Left lung (tissue), 14 donors: ENCODE measurements at places on chromosomes 1 and 21.

- no peak for DNase-seq
Measured at GRCh38 chr1:44609412-44609767, 64.9 kb downstream of the TMEM53 start.

GRCh38 chr1:21320410-21321108 is 30.3 kb upstream of the ECE1 start:
- DNase-seq = no peak

GRCh38 chr1:7068552-7068951 is 283.3 kb downstream of the CAMTA1 start:
- no peak for DNase-seq

- no peak for DNase-seq
Measured at GRCh38 chr1:85612704-85613361, 32.3 kb downstream of the CCN1 start.

DNA sequence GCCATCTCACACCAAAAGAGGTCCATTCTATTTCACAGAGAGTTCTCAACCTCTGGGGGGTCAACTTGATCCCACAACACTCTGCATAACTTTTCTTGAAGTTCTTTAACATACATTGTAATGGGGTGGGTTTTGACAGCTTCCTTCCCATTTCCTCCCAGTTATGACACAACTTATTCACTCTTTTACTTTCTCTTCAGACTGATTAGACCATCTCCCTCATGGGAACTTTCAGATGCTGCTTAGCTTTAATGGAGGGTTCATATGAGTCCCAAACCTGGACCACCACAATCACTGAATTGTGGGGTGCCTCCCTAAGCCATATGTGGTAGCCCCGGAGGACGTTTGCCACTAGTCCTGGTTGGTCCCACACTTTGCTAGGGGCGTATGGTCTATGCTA is 28.3 kb upstream of the KCNJ15 start:
- DNase-seq = no peak

DNA sequence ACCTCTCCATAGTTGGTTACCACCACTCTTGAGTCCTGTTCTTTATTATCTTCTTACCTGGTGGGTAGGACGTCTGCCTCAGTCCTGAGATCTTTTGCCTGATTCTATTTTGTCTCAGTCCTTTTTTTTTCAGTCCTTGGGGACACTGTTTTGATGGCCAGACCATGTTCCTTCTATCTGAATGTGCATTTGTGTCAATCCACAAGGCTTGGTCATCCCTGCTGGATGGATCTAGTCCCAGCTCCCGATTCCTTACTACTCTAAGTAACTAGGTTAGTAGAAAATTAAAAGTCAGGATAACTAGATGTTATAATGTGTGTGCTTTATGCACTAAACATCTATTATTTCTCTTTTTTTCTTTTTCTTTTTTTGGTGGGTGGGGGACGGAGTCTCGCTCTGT is 28.1 kb upstream of the AK4 start:
- no peak for DNase-seq

DNA sequence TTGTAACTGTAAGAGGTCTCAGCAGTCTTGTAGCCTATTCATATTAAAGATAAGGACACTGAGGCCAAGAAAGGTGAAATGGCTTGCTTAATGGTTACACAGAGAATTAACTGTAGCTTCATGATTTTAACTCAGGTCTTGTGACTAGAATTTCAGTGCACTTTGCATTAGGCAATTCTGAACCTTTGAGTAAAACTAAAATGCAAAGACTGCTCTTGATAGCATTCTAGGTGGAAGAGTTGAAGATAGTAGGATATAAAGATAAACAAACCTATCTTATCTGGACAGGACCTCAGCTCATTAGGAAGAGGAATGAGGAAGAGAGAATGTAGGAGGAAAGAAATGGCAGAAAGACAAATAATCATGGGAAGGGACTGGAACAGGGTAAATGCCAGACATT is 68.6 kb upstream of the RGL1 start:
- DNase-seq = no peak

DNA sequence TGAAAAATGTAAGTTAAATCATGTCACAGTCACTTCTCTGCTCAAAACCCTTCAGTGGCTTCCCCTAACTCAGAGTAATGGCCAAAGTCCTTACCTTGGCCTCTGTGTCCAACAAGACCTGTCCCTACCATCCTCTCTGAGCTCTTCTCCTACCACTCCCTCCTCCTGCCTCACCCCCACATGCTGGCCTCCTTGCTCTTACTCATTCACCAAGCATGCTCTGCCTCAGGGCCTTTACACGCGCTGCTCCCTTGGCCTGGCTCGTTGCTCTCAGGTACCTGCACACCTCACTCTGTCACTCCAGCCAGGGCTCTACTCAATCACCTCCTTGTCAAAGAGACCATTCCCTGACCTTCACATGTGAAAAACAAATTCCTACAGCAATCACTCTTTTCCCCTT is 54.2 kb downstream of the SEC16B start:
- DNase-seq = no peak

DNA sequence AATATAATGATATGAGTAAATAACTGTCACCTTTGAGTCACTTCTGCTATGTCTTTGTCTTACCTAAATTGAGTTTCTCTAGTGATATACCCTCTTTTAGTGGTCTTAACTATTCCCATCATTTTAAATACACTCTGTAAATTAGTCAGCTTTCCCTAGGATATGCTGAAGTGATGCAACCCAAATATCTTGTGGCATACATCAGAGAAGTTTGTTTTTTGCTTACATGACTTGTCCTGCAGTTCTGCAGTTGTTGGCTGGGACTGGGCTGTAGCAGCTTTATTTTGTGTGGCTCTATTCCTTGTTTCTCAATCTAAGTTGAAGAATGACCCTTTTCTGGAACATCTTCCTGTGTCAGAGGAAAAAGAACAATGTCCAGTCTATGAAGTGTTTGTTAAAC is 76.4 kb downstream of the TTC3 start:
- no peak for DNase-seq

- DNase-seq = no peak
Measured at GRCh38 chr1:59609245-59609644, 205.5 kb upstream of the HOOK1 start.

DNA sequence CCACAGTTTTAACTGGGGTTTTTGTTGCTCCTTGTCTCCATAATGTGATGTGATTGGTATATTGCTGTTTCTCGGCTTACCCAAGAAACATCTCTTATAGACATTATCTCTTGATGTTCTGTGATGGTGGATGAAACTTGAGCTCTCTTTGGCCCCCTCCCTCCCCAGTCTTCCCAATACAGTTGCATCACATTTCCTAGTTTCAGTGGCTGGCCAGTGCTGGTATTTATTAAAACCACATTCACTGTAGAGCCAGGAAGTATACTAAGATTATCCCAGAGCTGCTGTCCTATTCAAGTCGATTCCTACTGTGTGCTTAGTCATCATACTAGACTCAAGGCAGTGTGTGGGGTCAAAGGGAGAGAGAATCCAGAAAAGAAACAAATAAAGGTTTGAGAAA is 244.4 kb downstream of the KAZN start:
- no peak for DNase-seq

- no peak for DNase-seq
Measured at GRCh38 chr1:216049741-216050430, 373.4 kb downstream of the USH2A start.

- DNase-seq = peak; percentile 88
Measured at GRCh38 chr21:44991538-44992483, 52.0 kb downstream of the SLX9 start.

DNA sequence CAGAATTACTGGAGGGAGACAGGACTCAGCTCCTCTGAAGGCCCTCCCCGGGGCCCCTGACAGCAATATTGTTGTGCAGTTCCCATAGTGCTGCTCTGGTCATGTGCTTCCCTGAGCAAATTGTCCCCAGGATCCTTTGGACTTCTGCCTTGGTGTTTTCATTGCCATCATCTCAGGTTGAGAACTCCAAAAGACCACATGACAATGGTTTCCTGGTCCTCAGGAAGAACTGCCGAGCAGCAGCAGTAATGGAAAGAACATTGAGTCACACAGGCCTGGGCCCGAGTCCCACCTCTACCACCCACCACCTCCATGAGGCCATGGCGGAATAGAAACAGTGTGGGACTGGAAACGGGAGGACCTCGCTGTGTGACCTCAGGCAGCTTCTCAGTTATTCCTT is 6.3 kb upstream of the CTTNBP2NL start:
- no peak for DNase-seq

- DNase-seq = no peak
Measured at GRCh38 chr21:43903451-43904091, 38.5 kb downstream of the AGPAT3 start.

- no peak for DNase-seq
Measured at GRCh38 chr1:90786709-90787108, 69.6 kb upstream of the BARHL2 start.

GRCh38 chr1:89466307-89466930 is 58.2 kb upstream of the LRRC8B start:
- no peak for DNase-seq

DNA sequence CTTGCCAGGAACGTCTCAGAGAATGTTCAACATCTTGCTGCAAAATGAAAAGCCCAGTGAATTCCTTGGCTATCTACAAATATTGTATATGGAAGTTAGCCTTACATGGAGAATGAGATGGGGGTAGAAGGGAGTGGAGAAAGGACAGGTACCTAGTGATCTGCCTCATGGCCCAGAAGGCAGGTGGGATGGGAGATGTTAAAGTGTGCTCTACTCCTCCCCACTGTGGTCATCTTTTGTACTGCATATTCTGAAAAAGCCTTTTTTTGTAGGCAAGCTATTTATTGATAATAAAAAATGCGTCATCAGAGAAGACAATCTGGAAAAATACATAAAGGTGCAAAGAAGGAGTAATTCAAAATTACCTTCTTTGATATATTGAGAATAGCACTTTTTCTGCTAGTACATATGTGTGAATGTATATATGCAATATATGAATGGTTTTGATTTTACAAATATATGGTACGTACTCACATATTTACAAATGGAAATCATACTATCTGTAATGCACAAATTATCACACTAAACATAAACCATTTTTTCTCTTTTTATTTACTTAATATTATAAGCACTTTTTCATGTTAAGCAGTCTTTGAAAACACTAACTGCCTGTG is 19.1 kb upstream of the SLC5A9 start:
- no peak for DNase-seq

- no peak for DNase-seq
Measured at GRCh38 chr21:25717491-25718147, 17.1 kb downstream of the ATP5PF start.

- no peak for DNase-seq
Measured at GRCh38 chr1:91591175-91591974, 90.7 kb downstream of the CDC7 start.

- DNase-seq = no peak
Measured at GRCh38 chr1:159752135-159752580, 28.6 kb upstream of the DUSP23 start.

DNA sequence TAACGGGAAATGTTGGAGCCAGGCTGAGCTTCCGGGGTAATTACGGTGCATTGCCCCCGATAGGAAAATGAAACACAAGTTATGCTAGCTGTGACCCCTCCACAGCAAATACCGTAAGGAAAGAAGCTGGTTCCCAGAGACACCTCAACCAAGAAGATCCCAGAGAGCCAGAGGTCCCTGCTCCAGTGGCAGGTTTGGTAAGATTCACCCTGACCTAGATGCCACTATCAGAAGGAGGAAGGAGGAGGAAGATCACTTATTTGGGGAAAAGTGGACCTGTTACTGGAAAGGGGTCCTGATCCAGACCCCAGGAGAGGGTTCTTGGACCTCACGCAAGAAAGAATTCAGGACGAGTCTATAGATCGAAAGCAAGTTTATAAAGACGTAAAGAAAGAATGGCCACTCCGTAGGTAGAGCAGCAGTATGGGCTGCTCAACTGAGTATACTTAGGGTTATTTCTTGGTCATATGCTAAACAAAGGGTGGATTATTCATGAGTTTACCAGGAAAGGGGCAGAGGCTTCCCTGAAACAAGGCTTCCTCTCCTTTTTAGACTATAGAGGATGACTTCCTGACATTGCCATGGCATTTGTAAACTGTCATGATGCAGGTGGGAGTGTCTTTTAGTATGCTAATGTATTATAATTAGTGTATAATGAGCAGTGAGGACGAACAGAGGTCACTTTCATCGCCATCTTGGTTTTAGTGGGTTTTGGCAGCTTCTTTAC is 7.5 kb upstream of the CAPN9 start:
- no peak for DNase-seq

DNA sequence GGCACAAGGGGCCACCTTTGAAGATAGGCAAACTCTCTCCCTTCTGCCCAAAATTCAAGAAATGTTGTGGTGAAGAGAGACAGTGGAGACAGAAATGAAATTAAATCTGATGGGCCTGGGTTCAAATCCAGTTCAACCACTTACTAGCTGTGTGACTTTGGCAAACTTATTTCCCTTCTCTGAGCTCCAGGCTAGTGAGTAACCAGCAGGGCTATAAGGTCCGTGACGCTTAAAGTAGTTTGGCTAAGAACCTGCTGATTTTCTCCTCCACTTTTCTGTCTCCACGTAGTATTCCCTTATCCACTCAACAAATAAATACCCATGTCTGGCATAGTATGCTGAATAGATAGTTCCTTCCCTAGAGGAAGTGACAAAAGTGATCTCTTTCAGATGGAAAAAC is 1.9 kb downstream of the SLC2A1 start:
- DNase-seq = no peak

GRCh38 chr1:66779475-66780078 is 21.5 kb downstream of the INSL5 start:
- no peak for DNase-seq

DNA sequence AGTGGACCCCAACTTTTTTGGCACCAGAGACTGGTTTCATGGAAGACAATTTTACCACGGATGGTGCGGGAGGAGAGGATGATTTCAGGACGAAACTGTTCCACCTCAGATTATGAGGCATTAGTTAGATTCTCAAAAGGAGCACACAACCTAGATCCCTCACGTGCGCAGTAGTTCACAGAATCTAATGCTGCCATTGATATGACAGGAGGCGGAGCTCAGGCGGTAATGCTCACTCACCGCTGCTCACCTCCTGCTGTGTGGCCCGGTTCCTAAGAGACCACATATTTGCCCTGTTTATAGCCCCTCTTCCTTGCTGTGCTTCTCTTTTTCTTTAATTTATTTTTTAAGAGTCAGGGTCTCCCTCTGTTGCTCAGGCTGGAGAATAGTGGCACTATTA is 4.6 kb downstream of the NTRK1 start:
- no peak for DNase-seq

DNA sequence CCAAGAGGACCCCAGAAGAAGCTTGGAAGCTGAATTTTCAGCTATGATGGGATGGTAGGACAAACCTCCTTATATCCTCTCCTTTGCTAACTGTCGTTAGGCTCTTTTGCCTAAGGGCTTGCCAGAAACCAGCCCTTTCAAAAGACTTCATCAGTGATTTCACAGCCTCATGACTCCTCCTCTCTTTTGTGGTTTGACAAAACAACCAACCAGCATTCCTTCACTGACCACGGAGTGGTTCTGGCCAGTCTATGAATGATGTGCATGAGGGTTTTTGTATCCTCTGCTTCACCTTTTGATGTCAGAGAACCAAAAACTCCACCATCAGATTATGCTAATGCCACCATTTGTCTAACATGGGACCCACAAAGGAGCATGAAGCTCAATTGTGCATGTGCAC is 116.9 kb upstream of the COA6 start:
- no peak for DNase-seq

- no peak for DNase-seq
Measured at GRCh38 chr21:36437745-36438128, 42.2 kb downstream of the CLDN14 start.
